ENCODE measurements at places on chromosomes 11 and 22.
A peak's percentile ranks its signal among the peaks of the same experiment; 100 is the strongest.

GRCh38 chr22:37802310-37803194 is 5.2 kb upstream of the GCAT start:
- DNase-seq = no peak

DNA sequence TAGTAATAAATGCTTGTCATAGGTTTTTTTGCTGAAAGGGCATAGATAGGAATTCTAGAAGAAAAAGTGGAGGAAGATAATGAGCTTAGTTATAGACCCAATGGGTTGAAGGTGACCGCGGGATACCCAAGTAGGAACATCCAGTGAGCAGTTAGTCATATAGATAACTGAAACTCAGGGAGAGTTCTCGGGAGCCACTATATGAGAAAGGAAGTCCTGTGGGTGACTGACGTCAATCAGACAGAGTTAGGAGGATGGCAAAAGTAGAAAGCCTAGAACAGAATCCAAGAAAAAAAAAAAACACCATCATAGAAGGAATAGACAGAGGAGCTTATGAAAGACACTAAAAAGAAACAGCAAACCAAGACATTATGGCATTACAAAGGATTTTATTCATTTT is 1.6 kb upstream of the CNGA4 start:
- DNase-seq = no peak

DNA sequence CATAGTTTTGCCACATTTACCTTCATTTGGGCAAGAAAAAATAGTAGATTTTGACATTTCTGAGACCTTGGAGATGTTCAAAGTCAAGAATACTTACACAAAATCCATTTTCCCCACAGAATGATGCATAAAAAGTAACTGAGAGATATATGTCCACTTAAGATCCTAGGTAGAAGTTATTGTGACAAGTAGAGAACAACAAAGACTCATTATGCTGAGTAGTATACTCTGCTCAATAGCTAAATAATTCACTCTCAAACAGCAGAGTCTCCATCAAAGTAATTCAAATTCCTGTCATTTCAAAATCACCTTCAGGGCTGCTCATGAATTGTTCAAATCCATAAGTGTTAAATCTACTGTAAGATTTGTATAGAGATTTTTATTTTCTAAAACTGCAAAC is 35.3 kb downstream of the IMMP1L start:
- no peak for DNase-seq

GRCh38 chr22:20083157-20083890 is 3.3 kb downstream of the DGCR8 start:
- no peak for DNase-seq

DNA sequence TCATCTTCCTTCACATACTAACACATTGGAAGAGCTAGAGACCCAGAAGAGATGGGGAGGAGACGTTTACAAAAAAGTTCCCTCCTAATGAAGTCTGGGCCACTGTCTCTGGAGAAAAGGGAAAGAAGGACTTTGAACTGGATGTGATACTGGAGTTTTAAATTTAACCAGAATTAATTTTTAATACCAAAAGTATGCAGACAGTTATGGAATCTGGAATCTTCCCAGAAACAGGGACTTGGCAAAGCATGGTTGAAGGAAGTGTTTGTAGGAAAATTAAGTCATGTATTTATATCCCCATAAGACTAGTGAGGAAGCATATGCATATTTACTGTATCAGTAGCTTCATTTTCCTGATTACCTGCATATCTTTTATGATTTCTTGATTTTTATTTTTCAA is 215.5 kb downstream of the TTC28 start:
- no peak for DNase-seq

- no peak for DNase-seq
These were observed 26.4 kb downstream of the ADAMTS15 start for GRCh38 chr11:130474637-130475400.

- no peak for DNase-seq
These were observed 10.2 kb upstream of the SSTR3 start for GRCh38 chr22:37222440-37222971.

- DNase-seq = no peak
These were observed 1.4 kb upstream of the STIM1 start for GRCh38 chr11:3853899-3854659.

GRCh38 chr11:10941414-10941813 is 83.6 kb upstream of the ZBED5 start:
- DNase-seq = no peak

- DNase-seq = no peak
These were observed 3.4 kb upstream of the OR8I2 start for GRCh38 chr11:56089697-56090096.

DNA sequence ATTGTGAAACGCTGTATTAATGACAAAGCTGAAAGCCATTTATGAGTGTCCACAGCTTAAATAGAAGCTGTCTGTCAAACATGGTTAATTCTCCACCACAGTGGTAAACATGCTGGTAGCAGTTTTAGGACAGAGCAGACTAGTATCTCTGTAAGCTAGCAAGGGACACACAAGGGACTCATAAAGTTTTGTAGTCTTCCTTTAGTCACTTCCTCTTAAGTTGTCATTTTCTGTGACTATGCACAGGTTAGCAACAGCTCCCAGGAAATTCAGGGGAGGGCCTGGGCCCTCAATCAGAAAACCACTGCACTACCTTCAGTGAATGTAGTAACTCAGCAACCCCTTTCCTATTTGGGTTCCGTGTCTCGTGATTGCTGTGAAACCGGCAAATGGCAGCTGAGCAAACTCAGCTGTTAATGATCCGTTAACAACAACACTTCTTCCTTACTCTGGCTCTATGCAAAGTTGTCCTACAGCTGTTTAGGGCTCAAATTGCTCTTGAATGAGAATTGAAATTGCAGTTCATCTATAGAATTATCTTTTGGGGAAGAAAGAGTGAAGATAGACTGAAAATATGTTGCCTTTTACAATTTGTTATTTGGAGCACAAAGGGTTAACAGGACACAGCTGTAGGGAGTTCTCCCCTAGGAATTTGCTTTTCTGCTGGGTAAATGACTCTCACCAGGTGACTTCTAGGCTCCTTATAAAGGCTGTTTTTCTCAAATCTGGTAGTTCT is at the start of gene MMP26:
TSS of gene MMP26 (plus strand) at position 731 of the 736 bp plus-strand sequence.
- DNase-seq = no peak

DNA sequence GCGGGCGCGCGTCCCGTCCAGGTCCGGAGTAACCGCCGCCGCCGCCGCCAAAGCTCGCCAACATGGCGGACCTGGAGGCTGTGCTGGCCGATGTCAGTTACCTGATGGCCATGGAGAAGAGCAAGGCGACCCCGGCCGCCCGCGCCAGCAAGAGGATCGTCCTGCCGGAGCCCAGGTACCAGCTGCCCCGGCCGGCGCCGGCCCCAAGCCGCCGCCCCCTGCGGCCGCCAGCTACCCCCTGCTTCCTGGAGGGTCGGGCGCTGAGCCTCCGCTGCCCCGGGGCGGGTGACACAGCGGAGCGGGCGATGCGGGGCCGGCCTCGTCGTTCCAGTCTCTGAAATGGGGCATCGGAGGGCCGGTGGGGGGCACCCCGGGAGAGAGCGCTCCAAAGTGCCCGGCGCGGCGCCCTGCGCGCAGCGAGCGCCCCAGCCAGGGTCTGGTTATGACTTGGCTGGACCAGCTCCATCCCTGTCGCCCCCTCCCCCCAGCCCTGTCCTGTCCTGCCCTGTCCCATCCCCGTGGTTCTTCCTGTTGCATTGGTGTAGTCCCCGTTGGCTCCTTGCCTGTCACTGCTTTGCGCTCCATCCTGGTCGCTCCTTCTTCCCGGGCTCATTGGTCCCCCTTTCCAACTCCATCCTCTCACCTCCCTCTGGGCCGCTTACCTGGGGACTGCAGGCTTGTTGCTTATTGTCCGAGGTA is 653 bp downstream of the GRK3 start:
- DNase-seq = peak; percentile 13

GRCh38 chr22:39985383-39986035 is 9.2 kb upstream of the FAM83F start:
- no peak for DNase-seq

GRCh38 chr11:107695446-107695845 is 16.4 kb downstream of the SLN start:
- no peak for DNase-seq

- no peak for DNase-seq
These were observed 45.2 kb upstream of the MYO18B start for GRCh38 chr22:25696763-25697162.

- DNase-seq = no peak
These were observed 321.4 kb downstream of the FAT3 start for GRCh38 chr11:92545906-92546471.

- DNase-seq = no peak
These were observed 861 bp upstream of the LTBP3 start for GRCh38 chr11:65558930-65559509.

Data from NT2/D1 (cell line).